ENCODE measurements at places on chromosomes 2 and 18. TPM values are rescaled to one million over a fixed set of nuclear protein-coding genes. Genes with fewer than 3 reads are reported as not detected.
A peak's percentile ranks its signal among the peaks of the same experiment; 100 is the strongest.

The CCL20 gene
- total RNA-seq, result 1.0 TPM

The LONRF2 gene
- total RNA-seq, result 3.3 TPM

The ZNF396 gene
- total RNA-seq, result 3.3 TPM

The TBR1 gene
- 0.08 TPM for total RNA-seq

The ASNSD1 gene
- 39.9 TPM for total RNA-seq

The GKN1 gene
- total RNA-seq, result not detected

- no peak for DNase-seq
Observed at GRCh38 chr2:275466-275865, 10.7 kb downstream of the ACP1 start.

GRCh38 chr2:189151906-189152305 lies 27.7 kb downstream of the COL5A2 start:
- DNase-seq, result no peak

DNA sequence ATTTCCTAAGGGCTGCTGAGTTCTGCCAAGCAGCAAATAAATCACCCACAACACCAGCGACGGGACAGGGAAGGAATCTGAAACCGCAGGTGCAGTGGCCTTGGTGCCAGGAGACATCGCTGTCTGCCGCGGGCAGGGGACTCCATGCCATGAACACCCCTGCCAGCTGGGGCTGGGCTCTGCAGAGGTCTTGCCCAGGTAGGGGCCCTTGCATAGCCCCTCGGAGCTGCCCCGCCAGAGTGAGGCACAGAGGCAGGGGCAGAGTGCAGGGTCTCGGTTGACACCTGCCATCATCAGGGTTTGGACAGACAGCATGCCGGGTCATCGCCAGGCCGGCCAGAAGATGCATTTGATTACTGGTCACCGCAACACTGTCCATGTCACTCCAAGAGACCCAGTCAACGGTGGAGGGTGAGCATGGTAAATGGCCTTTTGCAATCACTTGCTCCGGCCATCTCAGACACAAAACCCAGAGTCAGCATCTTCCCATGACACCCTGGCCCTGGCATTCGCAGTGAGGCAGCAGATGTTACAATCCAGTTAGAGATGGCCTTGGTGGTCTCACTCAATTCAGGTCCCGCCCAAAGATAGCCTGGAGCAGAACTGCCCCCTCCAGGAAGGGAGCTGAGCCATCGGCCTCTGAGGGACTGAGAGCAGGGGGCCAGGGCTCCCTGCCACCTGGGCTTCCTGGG lies 255.4 kb downstream of the NDUFA10 start:
- no peak for DNase-seq

- DNase-seq, result peak; percentile 52
Observed at GRCh38 chr2:195319112-195319460, 337.9 kb upstream of the SLC39A10 start.

GRCh38 chr2:55224761-55225261 lies 7.3 kb downstream of the CLHC1 start:
- DNase-seq, result no peak

DNA sequence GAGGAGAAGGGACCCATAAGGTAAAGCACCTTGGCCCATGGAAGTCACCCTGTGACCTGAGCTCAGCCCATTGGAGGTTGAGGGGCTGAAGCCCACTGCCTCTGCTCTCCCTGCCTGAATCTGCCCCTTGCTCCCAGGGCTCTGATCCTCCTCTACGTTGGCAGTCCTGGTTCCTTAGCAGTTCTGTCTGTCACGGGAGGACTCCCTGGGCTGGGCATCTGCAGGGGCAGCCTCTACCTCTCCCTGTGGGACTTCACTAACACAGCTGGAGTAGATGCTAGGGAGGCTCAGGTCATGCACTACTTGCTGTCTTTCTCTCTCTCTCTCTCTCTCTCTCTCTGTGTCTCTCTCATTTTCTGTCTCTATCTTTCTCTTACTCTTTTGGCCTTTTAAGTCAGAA lies 8.7 kb downstream of the GYPC start:
- DNase-seq, result no peak

- DNase-seq, result no peak
Observed at GRCh38 chr2:133835821-133836619, 267.8 kb upstream of the NCKAP5 start.

DNA sequence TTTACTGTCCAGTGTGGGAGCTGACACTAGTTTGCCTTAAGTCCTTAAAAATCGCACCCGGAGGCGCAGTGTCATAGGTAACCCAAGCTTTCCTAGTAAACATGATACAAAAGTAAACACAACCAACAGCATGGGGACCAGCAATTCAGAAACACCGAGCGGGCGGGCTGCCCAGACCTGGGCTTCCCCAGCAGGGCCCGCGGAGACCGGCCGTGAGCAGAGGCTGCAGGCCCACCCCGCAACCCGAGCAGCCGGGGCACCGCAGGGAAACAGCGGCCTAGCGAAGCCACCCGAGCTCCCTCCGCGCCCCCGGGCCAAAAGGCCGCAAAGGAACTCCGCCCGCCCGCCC lies 296 bp downstream of the TTC21B start:
- no peak for DNase-seq

DNA sequence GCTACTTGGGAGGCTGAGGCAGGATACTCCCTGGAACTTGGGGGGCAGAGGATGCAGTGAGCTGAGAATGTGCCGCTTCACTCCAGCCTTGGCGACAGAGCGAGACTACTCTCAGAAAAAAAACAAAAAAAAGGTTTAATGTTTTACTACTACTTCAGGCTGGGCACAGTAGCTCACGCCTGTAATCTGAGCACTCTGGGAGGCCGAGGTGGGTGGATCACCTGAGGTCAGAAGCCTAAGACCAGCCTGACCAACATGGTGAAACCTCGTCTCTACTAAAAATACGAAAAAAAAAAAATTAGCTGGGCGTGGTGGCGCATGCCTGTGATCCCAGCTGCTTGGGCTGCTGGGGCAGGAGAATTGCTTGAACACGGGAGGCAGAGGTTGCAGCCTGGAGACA lies 75.7 kb upstream of the ATIC start:
- DNase-seq, result peak; percentile 5

DNA sequence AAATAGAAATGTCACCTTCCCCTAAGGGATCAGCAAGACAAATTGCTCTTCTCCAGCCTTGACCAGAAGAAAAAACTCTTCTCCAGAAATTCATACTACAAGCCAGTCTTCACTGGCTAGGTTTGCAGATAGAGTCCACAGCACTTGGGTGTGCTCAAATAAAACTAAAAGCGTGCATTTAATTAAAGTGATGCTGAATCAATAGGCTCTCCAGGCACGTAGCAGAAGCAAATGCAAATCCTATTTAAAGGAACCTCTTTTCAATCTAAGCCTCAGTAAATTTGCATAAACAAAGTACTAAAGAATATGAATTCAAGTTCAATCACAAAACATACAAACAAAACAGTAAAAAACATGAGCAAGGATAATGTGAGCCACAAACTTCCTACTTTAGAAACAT lies 744.4 kb upstream of the FANCL start:
- DNase-seq, result no peak

DNA sequence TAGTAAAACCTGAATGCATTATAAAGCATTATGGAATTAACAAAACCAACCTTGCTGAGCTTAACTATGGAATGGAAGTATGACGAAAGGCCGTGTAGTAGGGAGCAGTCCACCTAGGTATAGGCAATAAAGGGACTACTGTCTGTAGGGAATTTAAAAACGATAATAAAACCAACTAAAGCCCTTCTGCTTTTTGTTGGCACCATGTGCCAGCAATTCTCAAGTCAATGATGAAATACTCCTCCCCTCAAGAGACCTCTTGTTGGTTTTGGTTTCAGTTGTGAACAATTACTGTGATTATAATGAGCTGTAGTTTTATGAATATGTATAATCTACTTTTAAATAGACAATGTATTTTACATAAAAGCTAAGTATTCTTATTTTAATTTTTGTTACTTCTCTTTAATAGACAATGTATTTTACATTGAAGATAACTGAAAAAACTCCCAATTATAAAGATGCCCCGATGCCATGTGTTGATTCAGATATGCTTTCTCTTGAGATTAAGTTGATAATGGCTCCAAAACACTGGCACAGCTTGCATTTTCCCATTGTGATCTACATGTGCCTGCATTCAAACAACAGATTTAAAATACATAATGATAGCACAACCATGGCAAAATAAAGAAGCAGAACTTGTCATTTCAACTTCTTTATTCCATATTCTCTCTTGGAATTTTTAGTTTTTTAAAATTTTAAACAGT lies 55.5 kb upstream of the ZDBF2 start:
- no peak for DNase-seq

GRCh38 chr2:4618141-4618540 lies 914.8 kb downstream of the DCDC2C start:
- DNase-seq, result no peak

DNA sequence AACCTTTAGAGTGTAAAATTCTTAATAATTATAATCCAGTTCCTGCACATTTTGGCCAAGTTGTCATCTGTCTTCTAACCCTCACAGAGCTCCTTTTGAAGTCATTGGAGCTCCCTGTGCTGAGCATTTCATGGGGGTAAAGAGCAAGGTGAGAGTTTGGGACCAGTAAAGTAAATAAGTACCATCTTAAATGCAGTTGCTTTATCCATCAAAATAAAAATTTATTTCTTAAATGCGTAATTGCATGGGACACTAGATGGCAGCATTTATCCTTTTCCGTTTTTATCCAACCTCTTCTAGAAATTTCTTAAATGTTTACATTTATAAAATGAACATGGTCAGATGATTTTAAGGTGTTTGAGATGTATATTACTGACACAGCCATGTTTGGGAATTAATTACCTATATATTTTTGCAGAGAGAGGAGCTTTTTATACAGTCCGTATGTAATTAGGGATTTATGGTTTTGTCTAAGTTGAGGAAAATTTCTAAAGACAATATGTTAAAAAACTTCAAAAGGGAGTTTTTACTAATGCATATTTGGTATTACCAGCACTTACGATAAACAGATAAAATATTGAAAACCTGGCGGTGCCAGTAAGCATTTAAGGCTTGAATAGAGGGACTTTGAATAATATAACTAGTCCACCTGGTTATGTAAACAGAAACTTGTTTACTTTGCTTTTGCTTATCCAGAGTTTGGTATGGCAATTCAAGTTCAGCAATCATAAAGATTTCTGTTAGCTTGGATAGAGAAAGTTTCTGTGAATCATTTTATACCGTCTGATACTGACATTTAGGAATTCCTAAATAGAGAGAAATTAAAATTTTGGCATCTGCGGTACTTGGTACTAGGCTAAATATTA lies 54.5 kb downstream of the ACSL3 start:
- DNase-seq, result no peak

DNA sequence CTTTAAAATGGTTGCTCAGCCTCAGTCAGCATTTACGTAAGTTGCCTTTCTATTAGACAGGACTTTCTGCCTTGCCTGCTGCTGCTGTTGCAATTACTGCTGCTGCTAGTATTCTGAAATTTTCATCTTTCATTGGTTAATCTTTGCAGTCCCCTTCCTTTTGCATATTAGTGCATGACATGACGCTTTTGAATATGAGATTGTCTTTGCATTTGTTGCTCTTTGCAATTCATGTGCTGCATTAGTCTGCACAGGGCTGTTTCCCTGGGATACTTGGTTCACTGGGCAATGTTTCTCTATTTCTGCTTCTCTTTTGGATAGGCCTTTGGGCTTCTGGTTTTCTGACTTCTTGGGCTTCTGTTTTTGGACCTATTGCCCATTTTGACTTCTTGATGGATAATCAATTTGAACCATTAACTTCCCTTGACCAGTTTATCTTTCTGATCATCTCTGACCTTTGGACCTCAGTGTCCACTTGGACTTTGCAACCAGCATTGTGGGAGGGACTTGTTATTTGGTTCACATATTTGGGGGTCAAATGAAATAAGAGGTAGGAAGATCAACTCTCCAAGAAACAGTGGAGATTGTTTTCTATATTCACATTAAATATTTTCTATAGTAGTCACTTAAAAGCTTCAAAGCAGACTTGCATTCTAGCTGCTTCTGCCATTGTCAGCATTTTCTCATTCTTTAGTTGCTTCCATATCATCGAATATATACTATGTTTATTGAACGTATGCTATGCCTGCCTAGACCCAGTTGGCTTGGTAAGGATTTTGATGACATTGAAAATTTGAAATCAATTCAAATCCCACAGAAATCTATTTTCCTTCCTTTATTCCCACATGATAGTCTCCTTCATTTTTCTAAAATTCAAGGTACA lies 12.5 kb upstream of the BUB1 start:
- no peak for DNase-seq

DNA sequence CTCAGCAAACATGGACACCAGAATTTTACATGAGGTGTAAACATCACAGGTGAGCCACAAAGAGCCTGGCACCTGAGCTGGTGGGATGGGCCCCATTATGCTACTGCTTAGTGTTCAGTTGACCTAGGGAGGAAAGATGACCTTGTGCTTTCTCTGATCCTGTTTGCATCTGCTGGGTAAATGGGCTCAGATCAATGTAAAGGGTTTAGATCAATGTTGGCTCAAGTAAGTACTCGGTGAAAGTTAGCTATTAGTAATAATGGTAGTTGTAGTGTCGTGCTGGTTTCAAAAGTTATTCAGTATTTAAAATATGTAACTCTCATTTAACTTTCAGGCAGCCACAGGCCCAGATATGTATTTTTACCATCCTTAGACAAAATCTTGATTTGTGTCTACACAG lies 19.8 kb downstream of the ABHD3 start:
- DNase-seq, result no peak

GRCh38 chr2:72003124-72003523 lies 144.5 kb downstream of the CYP26B1 start:
- no peak for DNase-seq

GRCh38 chr18:21110713-21111345 lies 784 bp downstream of the ROCK1 start:
- DNase-seq, result no peak

DNA sequence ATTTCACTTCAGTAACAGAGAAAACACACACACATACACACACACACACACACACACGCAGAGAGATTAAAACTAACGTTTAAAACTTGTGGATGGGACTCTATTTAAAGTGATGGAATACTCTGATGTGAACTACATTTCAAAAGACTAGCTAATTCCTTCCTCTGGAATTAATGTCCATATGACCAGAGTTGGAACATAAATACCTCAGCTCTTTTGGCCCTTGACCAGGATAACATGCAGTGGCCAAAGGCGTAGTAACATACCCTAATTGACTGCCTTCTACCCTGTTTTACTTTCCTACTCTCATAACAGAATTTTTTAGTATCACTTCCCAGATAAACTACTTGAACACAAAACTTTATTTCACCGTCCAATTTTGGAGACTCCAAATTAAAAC lies 671.3 kb upstream of the CHAC2 start:
- DNase-seq, result no peak

- no peak for DNase-seq
Observed at GRCh38 chr2:112605926-112606325, 21.5 kb downstream of the CHCHD5 start.

DNA sequence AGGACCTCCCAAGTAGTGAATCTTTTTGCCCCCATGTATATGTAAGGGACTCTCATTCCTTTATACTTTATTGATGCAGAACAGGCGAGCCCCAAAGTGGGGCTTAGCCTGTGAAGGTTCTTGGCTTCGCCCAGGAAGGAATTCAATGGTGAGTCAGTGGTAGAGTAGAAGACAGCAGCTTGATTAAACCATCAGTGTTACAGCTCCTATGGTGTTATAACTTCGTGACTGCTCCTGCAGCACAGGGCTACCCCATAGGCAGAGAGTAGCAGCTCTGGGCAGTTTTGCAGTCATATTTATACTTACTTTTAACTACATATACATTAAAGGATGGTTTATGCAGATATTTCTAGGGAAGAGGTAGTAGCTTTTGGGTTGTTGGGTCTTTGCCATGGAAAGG lies 11.0 kb downstream of the FAM171B start:
- DNase-seq, result no peak
